ENCODE measurements at places on chromosomes 12 and 14. TPM values are rescaled to one million over a fixed set of nuclear protein-coding genes. Genes with fewer than 3 reads are reported as not detected.

The DENND5B gene
- polyA plus RNA-seq, result 9.6 TPM

The BHLHE41 gene
- polyA plus RNA-seq, result 9.1 TPM

The DDX51 gene
- 10.9 TPM for polyA plus RNA-seq

The AVPR1A gene
- polyA plus RNA-seq, result 0.61 TPM

GRCh38 chr12:108701779-108702441 is 29.4 kb downstream of the CORO1C start:
- no peak for DNase-seq

- no peak for DNase-seq
These were observed 13.3 kb downstream of the REM2 start for GRCh38 chr14:22896356-22896755.

DNA sequence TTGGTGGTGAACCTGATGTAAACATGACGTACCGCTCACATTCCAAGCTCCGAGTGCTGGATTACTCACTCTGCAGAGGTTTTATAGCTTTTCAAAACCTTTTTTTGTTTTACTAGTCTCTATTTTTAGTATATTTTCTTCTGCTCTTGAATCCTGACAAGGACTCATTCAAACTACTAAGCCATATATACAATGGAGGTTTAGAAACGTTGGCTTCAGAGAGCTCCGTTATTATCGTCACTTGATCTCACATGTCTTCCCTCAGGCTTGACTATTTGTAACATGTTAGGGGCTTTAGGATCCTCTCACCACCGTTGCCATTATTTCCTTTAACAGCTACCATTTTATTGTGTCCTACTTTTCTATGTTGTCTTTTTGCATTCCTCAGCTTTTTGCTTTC is 1321.5 kb upstream of the FLRT2 start:
- DNase-seq, result no peak

DNA sequence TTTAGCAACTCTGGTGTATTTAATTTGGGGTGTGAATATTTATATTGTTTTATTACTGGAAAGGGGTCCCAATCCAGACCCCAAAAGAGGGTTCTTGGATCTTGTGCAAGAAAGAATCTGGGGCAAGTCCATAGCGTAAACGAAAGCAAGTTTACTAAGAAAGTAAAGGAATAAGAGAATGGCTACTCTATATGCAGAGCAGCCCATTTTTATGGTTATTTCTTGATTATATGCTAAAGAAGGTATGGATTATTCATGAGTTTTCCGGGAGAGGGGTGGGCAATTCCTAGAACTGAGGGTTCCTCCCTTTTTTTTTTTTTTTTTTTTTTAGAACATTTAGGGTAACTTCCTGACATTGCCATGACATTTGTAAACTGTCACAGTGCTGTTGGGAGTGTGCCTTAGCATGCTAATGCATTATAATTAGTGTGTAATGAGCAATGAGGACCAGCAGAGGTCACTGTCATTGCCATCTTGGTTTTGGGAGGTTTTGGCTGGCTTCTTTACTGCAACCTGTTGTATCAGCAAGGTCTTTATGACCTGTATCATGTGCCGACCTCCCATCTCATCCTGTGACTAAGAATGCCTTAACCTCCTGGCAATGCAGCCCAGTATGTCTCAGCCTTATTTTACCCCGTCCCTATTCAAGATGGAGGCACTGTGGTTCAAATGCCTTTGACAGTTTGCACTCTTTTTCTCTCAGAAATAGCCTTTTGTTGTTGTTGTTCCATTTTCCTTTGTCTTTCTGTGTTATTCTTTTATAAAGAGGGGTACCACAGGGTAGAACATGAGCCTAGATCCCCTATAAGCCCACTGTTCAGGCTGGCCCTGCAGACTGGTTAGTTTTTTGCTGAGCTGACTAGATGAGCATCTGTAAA is 75.5 kb upstream of the DCD start:
- DNase-seq, result no peak

DNA sequence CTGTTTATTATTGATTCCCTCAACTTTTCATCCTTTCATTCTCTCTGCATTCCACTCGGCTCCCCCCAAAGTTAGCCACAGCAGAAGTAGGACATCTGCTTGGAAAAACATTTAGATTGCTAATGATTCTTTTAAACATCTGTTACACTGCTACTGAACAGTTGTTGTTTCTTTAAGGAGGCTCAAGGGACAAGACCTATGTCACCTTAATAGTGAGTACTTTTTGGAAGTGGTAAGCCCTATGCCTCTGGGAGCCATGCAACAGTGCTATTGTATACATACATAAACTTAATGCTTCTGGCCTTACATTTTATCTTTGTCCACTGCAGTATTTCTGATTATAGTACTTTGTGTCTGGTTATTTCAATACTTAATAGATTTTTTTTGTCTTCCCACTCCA is 628.2 kb upstream of the FOXG1 start:
- no peak for DNase-seq

- peak; percentile 82 for DNase-seq
These were observed 4.6 kb upstream of the SELPLG start for GRCh38 chr12:108638141-108638827.

DNA sequence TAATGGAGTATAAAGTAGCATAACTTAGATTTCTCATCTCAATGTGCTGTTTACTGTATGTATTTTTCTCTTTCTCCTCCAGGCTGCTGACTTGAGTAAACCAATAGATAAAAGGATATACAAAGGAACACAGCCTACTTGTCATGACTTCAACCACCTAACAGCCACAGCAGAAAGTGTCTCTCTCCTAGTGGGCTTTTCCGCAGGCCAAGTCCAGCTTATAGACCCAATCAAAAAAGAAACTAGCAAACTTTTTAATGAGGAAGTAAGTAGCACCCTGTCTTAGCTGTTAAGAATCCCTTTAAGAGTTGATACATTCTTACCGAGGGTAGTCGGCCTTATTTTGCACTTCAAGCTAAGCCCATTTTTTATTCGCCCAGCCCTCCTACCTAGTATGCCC is 55.2 kb downstream of the WDR20 start:
- DNase-seq, result no peak

- no peak for DNase-seq
These were observed 145.8 kb downstream of the NTF3 start for GRCh38 chr12:5577741-5578140.

- no peak for DNase-seq
These were observed 68.4 kb downstream of the PPM1H start for GRCh38 chr12:62866451-62867082.

DNA sequence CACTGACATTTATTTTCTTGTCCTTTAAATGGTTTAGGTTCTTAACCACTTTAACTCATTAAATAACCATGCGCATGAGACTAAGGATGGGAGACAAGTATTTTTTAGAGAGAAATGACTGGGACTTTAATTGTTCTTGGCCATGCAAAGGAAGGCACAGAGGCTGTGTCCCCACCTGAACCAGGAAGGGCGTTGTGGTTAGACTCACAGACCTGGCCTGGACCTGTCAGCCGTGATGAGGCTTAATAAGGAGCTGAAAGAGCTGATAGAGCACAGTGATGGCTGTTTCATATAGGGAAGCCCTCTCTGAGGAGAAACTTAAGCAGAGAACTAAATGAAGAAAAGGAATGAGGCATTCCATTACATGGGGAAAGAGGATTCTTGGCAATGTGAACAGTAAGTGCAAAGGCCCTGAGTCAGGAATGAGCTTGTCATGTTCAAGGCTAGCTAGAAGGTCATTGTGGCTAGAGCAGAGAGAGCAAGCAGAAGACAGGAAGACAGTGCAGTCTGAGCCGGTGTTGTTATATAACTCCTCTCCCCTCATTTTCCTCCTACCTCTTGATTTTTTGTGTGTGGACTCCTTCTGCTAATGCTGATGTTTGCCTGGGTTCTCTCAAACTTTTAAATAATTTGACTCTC is 74.4 kb upstream of the ANO4 start:
- no peak for DNase-seq

GRCh38 chr14:99072956-99073355 is 199.0 kb downstream of the BCL11B start:
- no peak for DNase-seq

DNA sequence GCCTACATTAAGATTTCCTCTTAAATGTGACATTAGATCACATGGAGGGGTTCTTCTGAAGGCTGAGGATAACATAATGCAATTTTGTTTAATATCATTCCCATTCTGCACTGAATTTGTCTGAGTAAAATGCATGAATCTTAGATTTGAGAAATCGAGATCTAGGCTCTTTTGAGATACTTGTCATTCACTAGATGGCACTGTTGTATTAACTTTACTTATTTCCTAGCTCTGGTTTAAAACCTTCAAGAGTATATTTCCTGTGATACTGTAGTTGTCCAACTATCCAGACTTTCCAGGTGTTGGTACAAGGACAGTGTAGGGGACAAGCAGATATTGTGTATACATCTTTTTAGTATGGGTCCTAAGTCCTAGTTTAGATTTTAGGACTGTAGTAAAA is 91.7 kb upstream of the SEL1L start:
- no peak for DNase-seq

DNA sequence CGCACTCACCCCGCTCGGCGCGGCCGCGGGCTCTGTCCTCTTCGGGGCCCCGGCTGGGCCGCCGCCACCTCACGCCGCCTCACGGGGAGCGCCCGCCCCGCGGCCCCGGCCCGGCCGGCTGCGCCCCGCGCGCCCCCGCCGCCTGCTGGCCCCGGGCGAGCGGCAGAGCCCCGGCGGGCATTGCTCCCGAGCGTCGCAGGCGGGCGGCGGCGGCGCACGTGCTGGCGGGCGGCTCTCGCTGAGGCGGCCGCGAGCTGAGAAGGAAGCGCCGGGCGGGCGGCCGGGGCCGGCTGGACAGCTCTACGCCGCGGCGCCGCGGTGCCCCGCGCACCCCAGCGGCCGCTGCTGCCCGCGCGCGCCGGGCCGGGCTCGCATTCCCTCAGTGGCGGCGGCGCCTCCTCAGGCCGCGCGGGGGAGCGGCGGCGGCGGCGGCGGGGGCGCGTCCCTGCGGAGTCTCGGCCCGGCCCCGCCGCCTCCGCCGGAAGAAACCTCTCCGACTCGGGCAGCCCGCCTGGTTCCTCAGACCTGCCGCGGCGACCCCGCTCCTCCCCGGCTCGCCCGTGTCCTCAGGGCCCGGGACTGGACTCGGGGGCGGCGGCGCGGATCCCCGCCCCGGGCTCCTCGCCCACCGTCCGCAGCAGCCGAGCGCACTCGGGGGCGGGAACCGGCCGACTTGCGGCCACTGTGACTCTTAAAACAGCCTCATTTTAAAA is at the start of gene PITPNM2:
PITPNM2 (minus strand) TSS at position 347 of the 713 bp plus-strand sequence. CDS start 116,500 bp downstream, outside the sequence.
- DNase-seq, result peak; percentile 90

DNA sequence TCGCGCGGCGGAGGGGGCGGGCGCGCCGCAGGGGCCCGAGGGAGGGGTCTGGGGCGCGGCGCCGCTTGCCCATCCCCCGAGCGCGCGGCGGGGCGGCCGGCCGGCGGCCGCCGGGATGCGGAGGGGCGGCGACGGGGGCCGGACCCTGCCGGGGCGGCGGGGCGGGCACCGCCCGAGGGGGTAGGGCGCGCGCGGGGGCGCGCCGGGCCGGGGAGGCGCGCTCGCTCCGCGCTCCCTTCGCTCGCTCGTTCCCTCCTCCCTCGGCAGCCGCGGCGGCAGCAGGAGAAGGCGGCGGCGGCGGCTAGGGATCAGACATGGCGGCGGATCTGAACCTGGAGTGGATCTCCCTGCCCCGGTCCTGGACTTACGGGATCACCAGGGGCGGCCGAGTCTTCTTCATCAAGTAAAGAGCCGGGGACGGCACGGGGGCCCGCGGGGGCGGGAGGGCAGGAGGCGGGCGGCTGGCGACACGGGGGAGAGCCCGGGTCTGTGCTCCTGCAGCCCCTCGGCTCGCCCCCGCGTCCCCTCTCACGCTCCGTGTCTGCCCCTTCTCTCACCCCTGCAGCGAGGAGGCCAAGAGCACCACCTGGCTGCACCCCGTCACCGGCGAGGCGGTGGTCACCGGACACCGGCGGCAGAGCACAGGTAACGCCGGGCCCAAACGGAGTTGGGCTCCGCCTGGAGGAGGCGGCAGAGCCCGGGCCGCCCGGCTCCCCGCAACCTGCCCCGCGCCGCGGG is at the start of gene PLEKHA5:
PLEKHA5 (plus strand) TSS at position 248 of the 738 bp plus-strand sequence; CDS start at position 315, 67 bp downstream.
- DNase-seq, result peak; percentile 92

GRCh38 chr12:113980537-113981337 is 14.6 kb upstream of the RBM19 start:
- DNase-seq, result peak; percentile 20

GRCh38 chr12:76108356-76108755 is 23.9 kb upstream of the NAP1L1 start:
- no peak for DNase-seq

DNA sequence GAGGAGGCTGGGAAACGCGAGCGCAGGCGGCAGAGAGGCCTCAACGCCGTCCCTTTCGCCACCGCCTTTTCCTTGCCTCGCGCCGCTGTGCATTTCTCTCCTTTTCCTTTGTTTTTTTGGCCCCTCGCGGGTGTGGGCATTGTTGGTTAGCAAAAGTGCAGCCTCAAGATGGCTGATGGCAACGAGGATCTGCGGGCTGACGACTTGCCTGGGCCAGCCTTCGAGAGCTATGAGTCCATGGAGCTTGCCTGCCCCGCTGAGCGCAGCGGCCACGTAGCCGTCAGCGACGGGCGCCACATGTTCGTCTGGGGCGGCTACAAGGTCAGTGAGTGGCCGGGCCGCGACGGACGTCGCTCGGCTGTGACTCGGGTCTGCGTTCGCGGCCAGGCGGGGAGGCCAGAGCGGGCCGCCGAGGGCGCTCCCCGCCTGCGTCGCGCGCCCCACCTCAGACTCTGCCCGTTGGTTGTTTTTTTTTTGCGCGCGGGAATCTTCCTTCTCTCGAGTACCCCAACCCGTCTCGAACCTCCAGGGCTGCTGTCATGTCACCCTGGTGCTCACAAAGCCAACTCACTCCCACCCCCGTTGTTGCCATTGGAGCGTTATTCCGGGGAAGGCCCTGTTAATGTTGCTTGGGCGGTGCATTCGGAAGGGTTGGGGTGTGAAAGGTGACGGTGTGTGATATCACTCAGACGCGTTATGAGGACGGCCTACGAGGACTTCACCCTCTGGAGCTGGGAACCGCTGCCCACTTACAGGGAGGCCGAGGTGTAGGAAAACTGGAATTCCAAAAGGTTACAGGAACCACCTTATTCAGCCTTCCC is 558 bp downstream of the KLHDC2 start:
- DNase-seq, result peak; percentile 74

- no peak for DNase-seq
These were observed 4.7 kb downstream of the RARG start for GRCh38 chr12:53227341-53227740.

DNA sequence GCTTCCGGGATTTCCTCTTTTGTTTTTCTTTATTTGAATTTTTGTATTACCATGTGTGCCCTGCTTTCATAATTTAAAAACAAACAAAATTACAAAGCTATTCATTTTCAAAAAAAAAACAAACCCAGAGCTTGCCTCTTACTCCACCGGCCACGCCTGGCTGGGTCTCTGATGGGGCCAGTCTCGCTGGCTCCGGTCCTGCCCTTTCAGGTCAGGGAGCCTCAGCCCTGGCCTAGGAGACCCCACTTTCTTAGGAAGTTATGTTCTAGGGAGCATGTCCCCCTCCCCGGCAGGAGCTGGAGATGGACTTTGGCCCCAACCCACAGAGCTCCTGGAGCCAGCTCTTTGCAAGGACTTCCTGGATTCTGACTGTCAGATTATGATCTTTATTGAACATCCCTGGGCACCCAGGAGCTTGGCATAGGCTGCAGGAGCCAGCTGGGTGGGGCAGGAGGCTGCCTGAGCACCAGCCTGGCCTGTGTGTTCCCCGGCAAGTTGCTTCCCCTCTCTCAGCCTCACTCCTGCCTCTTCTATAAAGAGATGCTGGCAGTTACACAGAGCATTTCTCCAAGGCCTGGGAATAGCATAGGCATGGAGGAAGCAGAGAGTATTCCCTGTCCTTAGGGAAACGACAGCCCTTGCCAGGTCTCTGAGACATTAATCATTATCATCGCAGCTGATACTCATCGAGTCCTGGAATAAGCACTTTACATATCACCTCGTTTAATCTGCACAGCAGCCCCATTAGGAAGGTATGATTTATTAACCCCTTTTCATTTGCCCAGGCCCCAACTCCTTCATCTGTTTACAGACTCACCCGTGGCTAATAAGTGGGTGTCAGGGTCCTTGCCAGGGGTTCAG is 3.5 kb downstream of the DEGS2 start:
- DNase-seq, result peak; percentile 33

Measured in right cardiac atrium (tissue), 5 donors.